ENCODE measurements at places on chromosomes 6 and 20. TPM values are rescaled to one million over a fixed set of nuclear protein-coding genes. Genes with fewer than 3 reads are reported as not detected.

FBXO30 gene
- 20.8 TPM for total RNA-seq

CAPN11 gene
- total RNA-seq: 0.67 TPM

RAET1E gene
- total RNA-seq: 0.07 TPM

RNF39 gene
- not detected for total RNA-seq

DNA sequence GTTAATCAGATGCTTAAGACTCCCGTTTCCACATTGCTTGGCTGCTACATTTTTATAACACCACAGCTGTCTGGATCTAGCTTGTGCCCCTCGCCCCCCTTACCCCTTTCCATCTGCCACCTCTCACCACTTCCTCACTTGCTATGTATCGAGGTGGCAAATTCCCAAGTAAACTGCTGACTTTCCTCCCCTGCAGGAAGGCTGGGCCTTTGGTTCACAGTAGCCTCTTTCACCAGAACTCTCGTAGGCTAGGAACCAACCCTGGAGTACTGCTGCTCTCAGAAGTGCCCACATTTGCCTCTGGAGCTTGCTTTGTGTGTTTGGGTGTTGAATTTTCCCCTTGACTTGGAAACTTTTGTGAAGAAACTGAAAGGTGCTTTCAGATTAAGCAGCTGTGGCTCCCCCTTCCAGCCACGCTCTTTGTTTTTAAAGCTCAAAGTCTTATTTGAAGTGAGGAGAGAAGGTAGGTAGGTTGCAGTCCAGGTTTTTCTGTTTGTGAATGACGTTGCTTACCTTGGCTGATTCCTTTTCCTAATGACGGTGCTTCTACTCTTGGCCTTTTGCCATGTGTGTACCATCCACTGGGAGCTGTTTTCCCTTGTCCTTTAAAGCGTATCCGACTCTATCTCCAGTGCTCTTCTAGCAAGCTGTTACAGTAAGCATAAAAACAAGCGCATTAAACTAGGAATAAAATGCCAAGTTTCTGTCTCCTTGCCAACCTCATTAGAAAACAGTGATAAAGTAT is 90.4 kb downstream of the CARMIL1 start:
- no peak for DNase-seq

DNA sequence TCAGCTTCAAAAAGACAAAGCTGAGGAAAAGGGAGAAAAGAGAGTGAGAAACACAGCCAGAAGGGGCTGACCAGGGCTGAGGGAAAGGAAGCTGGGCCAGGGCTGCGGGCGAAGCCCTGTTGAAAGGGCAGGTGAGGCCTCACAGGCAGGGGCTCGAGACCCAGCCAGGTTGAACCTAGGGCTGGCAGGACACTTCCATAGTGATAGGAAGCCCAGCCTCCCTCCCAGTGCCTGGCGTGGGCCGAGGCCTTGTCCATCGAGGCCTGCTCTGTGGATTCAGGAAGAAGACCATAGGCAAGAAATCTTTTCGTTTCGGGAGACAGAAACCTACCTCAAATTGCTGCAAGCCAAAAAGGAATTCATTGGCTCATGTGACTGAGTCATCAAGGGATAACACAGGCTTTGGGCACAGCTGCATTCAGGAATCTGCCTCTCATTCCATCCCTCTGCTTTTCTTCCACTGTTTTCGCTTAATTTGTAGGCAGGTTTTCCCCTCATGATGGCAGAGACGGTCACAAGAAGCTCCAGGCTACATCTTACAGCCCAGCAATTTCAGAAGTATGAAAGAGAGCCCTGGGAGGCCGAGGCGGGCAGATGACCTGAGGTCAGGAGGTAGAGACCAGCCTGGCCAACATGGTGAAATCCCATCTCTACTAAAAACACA is 311.1 kb upstream of the SULF2 start:
- no peak for DNase-seq

DNA sequence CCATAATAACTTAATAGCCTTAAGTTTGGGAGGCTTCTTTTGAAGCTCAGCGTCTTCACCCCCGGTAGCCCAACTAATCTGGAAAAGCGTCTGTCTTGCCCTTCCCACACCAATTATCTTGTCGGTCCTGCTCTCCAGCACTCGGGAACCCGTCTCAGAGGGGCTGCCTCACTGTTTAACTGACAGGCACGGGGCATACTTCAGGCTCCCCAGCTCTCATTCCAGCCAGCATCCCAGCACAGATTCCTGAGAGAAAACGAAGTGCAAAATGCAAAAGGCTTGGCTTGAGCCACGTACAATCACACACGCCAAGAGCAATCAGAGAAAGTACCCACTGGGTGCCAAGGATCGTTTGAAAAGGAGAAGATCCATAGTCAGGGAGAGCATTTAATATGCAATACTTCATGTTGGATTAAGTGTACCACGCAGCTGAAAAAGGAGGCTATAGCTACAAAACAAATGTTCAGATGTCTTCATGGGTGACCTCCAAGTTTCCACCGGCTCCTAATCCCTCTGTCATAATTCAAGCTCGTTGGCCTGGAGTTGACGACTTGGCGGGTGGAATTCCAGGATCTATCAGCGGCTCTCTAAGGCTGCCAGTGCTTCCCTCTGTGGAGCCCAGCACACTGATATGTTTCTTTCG is 53.7 kb upstream of the STX16 start:
- DNase-seq: no peak

GRCh38 chr6:142913036-142913510 is 31.9 kb downstream of the HIVEP2 start:
- no peak for DNase-seq

GRCh38 chr6:28953585-28954258 is 29.9 kb upstream of the TRIM27 start:
- no peak for DNase-seq

GRCh38 chr20:48431653-48432493 is 395.9 kb downstream of the PREX1 start:
- DNase-seq: no peak
